ENCODE measurements at places on chromosomes 7 and 10.

GRCh38 chr7:155761162-155761561 lies 51.1 kb downstream of the SHH start:
- no peak for DNase-seq

DNA sequence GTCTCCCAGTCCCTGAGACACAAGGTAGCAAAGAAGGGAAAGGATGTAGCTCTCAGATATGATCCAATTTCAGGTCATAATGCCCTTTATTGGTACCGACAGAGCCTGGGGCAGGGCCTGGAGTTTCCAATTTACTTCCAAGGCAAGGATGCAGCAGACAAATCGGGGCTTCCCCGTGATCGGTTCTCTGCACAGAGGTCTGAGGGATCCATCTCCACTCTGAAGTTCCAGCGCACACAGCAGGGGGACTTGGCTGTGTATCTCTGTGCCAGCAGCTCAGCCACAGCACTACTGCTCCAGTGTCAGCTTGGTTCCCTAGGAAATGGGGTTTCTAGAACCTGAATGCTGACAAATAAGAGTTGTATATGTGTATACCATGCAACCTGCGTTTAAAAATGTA lies 74.6 kb upstream of the PRSS58 start:
- no peak for DNase-seq

DNA sequence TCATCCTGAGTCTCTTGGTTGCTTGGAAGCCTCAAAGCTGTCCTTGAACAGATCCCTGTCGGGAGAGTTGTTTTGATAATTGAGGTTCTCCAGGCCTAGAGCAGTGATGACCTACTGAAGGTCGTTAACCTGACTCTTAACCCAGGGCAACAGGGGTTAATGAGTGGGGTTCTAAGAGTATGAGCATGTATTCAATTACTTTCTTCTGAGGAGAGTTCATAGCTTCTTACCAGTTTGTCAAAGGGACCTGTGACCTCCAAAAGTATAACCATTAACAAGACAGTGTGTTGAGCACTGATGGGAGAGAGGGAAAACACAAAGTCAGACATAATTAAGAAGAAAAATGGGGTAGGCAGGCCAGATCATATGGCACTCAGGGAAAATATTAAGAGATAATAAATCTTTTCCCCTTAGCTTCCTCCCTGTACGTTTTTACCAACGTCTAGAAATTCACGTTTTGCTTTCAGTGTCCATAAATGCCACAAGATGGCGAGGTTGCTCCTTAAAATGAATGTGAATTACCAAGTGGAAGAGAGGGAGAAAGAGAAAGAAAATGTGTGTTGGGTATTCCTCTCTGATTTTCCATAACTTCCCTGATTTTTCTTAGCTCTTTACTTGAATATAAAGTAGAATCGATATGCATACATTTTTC lies 97.6 kb downstream of the SUGCT start:
- no peak for DNase-seq

DNA sequence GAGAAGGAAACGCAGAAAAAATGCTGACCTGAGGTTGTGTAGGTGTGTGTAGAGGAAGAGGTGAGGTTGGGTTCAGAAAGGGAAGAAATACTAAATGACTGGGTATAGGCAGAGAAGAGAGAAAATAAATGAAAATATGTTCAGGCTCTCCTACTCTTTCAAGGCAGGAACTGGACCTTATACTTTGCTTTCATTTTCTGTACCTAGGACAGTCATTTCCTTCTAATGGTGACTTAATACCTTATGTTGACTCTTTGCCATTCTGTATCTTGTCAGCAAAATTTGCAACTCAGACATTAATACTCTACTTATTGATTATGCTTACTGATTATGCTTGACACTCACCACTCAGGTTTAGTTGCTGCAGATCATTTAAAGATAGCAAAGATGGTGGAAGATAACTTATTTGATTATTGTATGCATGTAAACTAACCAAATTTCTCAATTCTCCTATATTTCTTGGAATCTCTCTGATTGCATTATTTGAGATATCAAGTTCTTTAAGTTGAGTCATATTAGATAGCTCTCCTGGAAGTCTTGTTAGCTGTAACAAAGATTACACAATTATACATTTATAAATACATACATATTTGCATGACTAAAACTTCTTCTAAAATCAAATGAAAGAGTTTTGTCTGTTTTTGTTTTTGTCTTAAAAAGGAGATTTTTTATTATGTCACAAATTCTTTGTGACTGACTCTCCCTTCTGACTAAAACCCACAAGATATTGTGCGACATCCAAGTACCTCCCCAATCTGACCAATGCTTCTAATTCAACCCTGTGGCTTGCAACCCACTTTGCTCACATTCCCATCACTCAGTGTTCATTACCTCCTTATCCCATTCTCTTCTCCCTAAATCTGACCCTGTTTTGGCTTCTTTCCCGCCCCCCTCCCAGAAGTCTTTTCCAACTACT lies 20.0 kb downstream of the LRRD1 start:
- DNase-seq, result no peak

DNA sequence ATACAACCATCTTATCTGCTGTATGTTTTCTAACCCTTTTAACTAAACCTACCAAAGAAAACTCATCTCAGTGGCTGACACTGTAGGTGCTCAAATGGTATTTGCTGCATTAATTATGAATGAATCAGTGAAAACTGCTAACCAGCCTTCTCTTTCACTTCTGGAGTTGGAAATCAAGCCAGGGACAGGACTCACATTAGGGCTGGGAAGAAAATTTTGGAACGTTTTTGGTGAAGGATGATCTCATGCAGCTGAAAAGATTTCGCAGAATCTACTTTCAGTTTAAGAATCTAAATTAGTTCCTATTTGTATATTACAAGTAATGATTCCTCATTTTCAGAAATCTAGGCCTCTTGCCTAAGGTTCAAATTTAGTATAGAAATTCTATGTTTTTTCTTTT lies 12.9 kb downstream of the MTPN start:
- no peak for DNase-seq

DNA sequence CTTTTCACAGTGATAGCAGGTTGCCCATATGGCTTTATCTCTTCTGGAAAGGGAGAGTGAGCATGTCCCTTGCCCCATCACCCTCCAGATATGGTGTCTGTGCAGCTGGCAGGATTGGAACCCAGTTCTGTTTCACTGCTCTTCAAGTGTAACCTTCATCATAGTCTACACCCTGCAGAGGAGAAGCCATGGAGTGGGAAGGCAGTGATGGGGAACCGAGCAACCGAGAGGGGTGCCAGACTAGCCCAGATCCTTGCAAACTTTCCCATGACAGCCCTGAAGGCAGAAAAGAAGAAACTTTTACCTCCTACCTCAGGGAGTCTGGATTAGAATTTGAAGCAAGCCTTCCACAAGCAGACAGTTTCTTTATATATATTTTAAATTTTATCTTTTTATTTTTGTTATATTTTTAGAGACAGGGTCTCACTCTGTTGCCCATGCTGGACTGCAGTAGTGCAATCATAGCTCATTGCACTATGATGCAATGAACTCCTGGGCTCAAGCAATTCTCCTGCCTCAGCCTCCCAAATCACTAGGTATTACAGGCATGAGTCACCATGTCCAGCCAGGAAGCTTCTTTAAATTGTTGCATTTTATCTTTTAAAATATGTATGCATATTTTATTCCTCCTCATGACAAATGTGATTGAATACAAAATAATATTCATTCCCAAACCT lies 133.3 kb downstream of the KCNMA1 start:
- no peak for DNase-seq

GRCh38 chr7:98387544-98388226 lies 13.2 kb downstream of the BAIAP2L1 start:
- DNase-seq, result no peak

DNA sequence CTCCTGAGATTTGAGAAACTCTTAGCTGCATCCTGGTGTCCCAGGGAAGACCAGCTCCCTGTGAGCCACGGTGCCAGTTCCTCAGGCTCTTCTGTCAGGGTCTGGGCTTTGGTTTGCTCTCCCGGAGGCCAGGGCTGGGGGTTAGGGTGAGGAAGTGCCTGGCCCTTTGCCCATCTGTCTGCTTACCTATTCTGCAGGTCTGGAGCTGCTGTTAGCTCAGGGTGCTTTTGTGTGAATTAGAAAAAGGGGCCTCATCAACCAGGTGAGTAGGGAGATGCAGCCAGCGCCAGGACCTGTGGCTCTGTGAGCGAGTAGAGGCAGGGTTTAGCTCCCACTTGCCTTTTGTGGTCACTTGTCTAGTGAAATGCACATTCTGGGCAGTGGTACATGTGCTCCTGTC lies 109.4 kb downstream of the DOCK1 start:
- no peak for DNase-seq

GRCh38 chr10:62014510-62014909 lies 113.0 kb downstream of the ARID5B start:
- DNase-seq, result no peak

- no peak for DNase-seq
Measured at GRCh38 chr10:28431139-28431538, 101.8 kb upstream of the WAC start.

DNA sequence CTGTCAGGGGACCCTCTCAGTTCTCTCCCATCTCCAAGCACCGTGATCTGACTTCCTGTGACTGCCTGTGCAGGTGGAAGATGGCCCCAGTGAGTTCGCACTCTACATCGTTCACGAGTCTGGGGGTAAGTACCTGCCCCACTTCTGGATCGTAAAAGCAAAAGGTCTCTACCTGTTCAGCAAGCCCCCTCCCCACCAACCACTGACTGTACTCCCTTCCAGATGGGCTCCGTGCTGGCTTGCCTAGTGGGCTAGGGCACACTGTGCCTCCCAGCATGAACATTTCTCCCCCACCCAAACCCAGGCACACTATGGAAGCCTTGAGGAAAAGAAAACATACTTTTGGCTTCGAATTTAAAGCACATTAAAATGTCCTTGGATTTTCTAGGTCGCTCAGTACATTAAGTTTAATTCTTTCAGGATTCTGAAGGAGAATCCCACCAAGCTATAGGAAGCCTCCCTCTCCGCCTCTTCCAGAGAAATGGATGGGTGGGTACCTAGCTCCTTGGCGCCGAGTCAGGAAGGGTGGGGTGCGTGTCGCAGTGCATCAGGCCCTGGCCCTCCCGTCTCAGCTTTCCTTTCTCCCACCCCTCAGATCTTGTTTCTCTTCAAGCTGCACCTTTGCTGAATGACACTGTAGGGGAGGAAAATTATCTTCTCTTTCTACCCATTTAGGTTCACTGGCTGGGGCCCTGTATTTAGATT lies 11.0 kb upstream of the ZNF22 start:
- no peak for DNase-seq

DNA sequence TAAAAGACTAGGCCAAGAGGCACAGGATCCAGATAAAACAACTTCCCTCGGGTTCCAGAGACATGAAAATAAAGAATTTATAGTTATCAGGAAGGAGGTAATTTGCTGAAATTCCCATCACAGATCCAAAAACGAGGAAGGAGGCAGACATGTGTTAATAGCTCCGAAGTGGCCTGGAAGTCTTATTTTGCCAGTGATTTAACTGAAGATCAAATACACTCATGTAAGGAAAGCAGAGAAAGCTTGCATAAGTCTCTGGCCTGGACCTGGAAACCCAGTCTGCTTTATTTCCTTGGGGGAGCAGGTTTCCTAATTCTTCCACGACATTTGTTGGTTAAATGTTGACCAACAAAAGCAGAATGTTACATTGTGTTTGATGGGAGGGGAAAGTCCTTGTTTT lies 498.7 kb upstream of the C7orf33 start:
- no peak for DNase-seq

- no peak for DNase-seq
Measured at GRCh38 chr10:47053081-47053798, 142.0 kb downstream of the PTPN20 start.

- no peak for DNase-seq
Measured at GRCh38 chr7:123472750-123473445, 61.5 kb downstream of the IQUB start.

DNA sequence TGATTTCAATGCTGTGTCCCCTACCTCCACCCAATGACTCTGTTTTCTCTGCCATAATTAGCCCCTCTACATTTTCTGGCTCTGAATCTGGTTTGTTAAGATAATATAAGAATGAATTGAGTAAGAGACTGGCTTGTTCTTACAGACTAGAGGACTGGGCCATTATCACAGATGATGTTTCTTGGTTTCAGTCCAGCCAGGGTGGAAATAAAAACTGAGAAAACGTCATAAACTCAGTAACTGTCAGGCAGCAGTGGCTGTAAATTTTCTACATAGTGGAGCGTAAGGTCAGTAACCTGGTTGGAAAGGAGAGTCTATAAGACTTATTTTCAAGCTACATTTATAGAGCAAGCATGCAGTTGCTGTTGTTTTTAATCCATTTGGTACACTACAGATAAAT lies 485.4 kb downstream of the HTR7 start:
- DNase-seq, result no peak

- no peak for DNase-seq
Measured at GRCh38 chr7:28865601-28866144, 92.5 kb downstream of the TRIL start.

GRCh38 chr10:125190946-125191345 lies 30.6 kb upstream of the CTBP2 start:
- DNase-seq, result no peak

GRCh38 chr10:125802131-125802530 lies 20.9 kb downstream of the UROS start:
- DNase-seq, result no peak

DNA sequence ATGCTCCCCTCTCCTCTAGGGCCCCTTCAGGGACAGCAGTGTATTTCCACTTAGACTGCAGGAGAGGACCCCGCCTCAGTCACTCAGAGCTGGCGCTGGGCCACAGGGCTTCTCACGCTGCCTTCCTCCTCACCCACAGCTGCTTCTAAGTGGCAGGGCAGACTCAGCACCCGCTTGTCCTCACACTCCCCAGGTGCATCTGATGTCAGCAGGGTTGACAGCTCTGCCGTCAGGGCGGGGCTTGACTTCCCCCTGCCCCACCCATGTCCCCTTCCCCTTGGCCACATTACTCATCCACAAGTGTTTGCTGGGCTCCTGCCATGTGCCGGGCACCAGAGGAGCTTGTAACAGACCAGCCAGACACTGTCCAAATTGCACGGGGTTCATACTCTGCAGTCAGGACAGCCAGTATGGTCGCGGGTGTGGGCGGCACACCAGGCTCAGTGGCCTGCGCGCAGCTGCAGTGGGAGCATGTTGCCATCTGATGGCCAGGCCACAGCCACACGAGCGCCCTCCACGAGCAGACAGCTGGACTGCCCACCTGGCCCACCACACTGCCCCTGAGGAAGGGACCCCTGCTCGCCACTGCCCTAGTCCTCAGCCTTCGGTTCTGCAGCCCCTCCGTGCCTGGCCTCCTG lies 29.3 kb upstream of the TTYH3 start:
- no peak for DNase-seq

DNA sequence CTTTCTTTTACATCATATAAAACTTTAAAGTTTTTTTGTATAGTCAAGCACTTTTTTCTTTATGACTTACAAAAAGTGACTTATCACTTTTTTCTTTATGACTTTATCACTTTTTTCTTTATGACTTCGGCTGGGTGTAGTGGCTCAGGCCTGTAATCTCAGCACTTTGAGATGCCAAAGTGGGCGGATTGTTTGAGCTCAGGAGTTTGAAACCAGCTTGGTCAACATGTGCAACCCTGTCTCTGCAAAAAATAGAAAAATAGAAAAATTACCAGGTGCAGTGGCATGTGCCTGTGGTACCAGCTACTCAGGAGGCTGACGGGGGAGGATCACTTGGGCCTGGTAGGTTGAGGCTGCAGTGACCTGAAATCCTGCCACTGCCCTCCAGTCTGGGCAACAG lies 108.8 kb upstream of the CSTF2T start:
- DNase-seq, result no peak

- DNase-seq, result no peak
Measured at GRCh38 chr10:125123476-125124114, 36.8 kb downstream of the CTBP2 start.

Data from cortex of kidney (tissue), 1 donor.